Smooth muscle cell of the umbilical artery (primary cell): ENCODE measurements at places on chromosomes 1 and 21. TPM values are rescaled to one million over a fixed set of nuclear protein-coding genes. Genes with fewer than 3 reads are reported as not detected.

Gene MYCL
- 1.3 and 2.1 TPM in 2 replicates for total RNA-seq

Gene WDR3
- total RNA-seq, result 22.9 and 48.3 TPM in 2 replicates

Gene SMPDL3B
- total RNA-seq, result 0.09 TPM in 1 of 2 replicates, not detected in the other

Gene SPRR2F
- total RNA-seq, result not detected in 2 replicates

Gene LENEP
- total RNA-seq, result not detected in 2 replicates

Gene AGMAT
- total RNA-seq, result 1.5 and 2.0 TPM in 2 replicates

Gene CTSE
- total RNA-seq, result not detected in 2 replicates

Gene LCE1E
- 0.42 TPM in 1 of 2 replicates, not detected in the other for total RNA-seq

Gene BEST4
- total RNA-seq, result under 0.01 TPM in 1 of 2 replicates, not detected in the other

Gene C1orf210
- total RNA-seq, result not detected in 2 replicates

Gene TMEM52
- 0.32 TPM in 1 of 2 replicates, not detected in the other for total RNA-seq

Gene ARHGAP30
- 0.05 TPM in 1 of 2 replicates, not detected in the other for total RNA-seq

Gene EIF2D
- total RNA-seq, result 47.4 and 53.2 TPM in 2 replicates

Gene XKR8
- total RNA-seq, result 5.3 and 5.9 TPM in 2 replicates

Gene FCRL1
- not detected in 2 replicates for total RNA-seq

Gene SLFNL1
- 0.65 and 0.89 TPM in 2 replicates for total RNA-seq

Gene ANKRD65
- 0.18 and 0.30 TPM in 2 replicates for total RNA-seq

Gene DNAH14
- 26.1 and 27.2 TPM in 2 replicates for total RNA-seq

Gene FCAMR
- not detected in 2 replicates for total RNA-seq
